Neural crest cell (in vitro differentiated cells): ENCODE measurements at places on chromosomes 3 and 15.

DNA sequence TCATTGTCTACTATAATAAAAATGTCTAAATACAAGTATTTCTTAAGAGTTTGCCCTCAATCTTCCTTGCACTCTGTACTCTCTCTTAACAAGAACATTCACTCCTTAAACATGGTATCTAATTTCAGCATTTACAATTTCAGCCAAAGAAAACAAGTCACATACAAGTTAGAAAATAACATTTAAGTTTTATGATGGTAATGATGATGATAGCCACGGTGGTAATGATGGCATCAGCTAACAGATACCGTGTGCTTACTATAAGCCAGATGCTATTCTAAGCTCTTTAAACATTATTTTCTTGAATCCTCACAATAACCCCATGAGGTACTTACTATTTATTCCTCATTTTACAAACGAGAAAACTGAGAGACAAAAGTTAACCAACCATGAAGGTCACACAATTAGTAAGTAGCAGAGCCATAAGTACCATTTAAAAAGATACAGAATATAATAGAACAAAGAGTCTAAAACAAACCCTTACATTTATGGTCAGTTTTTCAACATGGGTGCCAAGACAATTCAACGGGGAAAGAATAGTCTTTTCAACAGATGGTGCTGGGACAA is 7.4 kb downstream of the SPICE1 start:
- no peak for DNase-seq

GRCh38 chr3:96991231-96991630 is 176.8 kb downstream of the EPHA6 start:
- no peak for DNase-seq

GRCh38 chr3:16452261-16452660 is 61.2 kb downstream of the RFTN1 start:
- no peak for DNase-seq

DNA sequence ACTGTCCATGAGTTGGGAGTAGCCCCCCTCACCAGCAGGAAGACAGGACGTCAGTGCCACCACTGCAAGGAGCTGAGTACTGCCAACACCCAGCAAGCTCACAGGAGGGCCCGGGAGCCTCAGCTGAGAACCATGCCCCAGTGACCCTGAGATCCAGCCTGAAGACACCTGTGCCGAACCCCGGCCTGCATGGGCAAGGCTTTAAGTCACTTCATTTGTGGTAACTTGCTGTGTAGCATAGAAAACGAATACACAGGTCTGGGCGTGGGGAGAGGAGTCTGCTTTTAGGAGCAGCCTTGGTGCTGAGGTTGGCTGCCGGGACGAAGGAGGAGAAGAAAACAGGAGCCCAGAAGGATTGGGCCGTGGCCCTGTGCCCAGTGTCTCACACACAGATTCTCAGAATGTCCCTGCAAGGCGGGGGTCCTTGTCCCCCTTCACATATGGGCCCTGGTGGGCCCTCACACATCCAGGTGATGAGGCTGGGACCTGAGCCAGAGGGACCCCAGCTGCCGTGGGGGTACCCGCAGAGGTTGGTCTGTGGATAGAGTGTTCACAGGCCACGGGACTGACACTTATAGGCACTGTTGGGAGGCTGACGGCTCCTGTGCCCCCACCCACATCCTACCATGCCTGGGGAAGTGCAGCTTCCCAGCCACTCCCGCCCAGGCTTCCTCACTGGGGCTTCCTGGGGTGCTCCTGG is 85.3 kb downstream of the PLXNA1 start:
- no peak for DNase-seq

- no peak for DNase-seq
Measured at GRCh38 chr3:67294341-67294740, 296.2 kb downstream of the KBTBD8 start.

DNA sequence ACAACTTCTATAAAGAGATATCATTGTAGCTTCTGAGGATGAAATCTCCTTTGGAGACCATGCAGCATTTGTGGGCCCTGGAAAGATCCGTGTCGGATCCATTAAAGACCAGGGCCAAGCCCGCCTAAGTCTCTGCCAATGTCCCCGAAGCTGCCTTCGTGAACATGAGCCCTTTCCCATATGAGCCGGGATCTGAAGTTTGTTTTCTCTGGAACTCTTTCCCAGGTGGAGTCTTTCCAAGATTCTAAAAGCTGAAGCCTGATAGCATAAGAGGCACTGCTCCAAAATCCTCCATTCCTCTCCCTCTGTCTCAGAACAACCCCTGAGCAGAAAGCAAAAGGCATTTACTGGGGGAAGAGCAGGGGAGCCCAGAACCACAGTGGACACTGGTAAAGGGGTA is 274.6 kb downstream of the NTRK3 start:
- no peak for DNase-seq

- no peak for DNase-seq
Measured at GRCh38 chr3:54577313-54577712, 350.5 kb downstream of the LRTM1 start.

DNA sequence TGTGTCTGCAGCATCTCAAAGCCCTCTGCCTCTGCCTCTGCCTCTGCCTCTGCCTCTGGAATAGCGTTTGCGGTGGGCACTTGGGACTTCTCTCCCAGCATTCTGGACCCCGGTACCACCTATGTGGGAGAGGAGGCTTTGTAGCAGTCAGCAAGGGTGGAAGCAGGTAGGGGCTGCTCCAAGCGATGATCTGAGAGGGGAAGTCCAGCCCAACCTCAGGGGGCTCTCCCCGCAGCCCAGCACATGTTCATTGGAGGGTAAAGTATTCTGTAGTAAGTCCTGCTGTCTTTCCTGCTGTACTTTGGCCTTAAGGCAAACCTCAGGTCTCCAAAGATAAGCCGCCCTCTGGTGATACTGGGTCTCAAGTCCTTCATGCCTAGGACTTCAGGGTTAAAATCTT is 68.6 kb downstream of the FAM174B start:
- DNase-seq = no peak

GRCh38 chr3:71725271-71725991 is at the start of gene EIF4E3:
Gene EIF4E3, minus strand, starts transcription at chr3:71725402. Its CDS starts 35 bp downstream, at chr3:71725367.
- peak; percentile 23 for DNase-seq

- DNase-seq = no peak
Measured at GRCh38 chr15:31311735-31312619, 14.7 kb upstream of the KLF13 start.

DNA sequence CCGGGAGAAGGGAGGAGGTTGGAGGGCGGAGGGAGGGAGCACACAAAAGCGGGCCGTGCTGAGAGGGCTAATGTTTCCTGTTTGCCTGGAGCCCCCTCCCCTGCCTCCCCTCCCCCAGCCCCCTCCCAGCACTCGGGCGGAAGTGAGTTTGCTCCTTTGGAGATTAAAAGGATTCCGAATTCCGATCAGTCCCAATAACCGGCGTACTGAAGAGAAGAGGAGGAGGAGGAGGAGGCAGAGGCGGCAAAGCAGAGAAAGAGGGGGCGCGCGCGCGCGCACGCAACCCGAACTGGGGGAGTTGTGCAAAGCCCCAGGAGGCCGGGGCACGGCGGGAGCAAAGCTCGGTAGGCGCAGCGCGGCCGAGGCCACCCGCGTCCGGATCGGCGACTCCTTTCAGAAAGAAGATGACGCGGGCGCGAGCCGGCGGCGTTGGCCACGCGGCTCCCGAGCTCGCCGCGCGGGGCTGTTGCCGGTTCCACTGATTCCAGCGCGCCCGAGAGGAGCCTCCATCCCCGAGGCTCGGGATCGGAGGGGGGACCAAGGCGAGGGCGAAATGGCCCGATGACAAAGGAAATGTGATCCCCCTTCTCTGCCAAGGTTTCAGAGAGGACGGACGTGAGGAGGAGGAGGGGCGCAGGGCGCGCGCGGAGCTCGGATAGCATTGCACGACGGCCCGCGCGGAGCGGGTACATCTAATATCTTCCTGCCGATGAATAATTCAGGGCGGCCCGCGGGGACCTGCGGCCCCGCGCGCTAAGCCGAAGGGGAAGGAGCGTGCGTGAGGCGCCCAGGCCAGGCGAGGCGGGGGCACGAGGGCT is 1.1 kb upstream of the TRIM71 start:
- DNase-seq = peak; percentile 71

GRCh38 chr15:64050281-64051092 is 4.2 kb upstream of the DAPK2 start:
- no peak for DNase-seq

- DNase-seq = no peak
Measured at GRCh38 chr3:65914032-65914739, 124.5 kb downstream of the MAGI1 start.

- peak; percentile 65 for DNase-seq
Measured at GRCh38 chr15:71443538-71443937, 328.3 kb downstream of the THSD4 start.

- DNase-seq = no peak
Measured at GRCh38 chr3:66496301-66496700, 4.5 kb downstream of the LRIG1 start.

DNA sequence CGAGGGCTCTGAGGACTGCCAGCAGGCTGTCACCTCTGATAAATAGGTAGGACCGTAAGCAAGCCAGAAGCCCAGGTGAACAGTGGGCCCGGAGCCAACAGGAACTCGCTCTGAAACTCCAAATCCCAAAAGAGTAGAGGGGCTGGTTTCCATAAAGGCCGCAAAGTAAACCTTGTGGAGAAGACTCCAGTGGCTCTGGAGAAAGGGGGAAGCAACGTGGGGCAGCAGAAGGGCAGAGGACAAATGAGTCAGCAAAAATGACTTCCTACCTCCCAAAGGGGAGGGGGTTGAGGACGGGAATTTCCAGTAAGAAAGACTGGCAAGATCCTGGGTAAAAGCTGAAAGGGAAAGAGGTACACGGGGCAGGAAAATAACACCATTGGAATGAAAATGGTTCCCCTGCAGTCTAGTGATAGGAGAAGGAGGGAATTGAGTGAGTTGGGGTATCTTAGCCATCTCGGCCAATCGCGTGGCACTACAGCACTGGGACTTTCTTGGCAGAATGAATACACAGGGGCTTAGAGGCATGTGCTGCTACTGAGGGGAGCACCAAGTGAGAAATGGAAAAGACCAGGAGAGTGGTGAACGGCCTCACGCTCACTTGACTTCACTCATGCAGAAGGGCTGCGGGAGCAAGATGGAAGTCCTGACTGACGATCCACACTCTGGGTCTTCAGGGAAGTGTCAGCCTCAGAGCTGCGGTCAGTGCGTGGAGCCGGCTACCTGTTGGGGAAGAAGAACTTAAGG is 33.2 kb downstream of the BMF start:
- DNase-seq = no peak

- DNase-seq = no peak
Measured at GRCh38 chr3:159667261-159667660, 321.4 kb upstream of the IL12A start.

- no peak for DNase-seq
Measured at GRCh38 chr3:127368186-127369032, 80.6 kb upstream of the PRR20G start.

DNA sequence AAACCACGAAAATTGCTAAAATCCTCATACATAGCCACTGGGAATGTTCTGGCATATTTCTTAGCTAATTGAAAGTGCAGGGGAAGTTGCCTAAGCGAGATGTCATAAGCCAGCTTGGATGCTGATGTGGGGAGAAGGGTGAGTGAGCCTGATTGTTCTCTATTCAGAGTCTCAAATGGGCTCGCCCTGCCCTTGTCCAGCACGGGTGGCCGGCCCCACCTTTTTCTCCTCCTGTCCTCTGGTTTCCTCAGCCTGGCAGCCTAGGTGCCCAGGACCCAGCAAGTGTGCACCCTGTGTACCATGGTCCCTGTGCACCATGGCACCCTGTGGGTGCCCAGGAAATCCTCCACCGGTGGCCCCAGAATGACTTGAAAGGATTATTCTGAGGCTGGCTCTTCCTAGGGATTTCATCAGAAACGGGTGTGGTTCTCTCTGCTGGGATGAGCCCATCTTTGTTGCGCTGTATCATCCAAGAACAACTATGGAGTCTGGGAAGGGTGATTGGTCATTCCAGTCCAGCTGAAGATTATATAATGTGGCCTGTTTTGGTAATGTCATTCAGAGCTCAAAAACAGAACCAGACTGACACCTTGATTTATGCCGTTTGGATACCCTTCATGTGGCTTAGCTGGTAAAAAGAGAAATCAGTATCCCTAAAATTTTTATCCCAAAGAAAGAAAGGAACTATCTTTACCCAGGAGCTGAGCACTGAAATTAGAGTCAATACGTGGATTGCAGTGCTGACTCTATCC is 150.8 kb upstream of the BHLHE40 start:
- DNase-seq = no peak

DNA sequence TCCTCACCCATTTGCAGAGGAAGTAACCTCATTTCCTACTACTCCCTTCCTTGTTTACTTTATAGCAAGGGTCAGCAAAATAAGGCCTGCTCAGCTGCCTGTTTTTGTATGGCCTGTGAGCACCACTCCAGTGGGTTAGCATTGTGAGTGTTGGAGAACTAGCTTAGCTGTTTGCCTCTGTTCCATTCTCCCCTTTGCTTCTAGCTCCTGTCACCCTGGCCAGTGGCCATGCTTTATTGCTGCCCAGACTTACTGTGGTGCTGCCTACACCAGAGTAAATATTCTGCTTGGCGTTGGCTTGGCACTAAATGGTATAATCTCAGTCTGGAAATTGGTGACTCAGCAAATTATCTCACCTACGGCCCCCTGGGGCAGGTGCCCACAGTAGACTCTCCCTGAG is 8.8 kb downstream of the PDCD6IP start:
- no peak for DNase-seq

GRCh38 chr15:34768530-34768929 is 13.7 kb upstream of the GJD2 start:
- no peak for DNase-seq

DNA sequence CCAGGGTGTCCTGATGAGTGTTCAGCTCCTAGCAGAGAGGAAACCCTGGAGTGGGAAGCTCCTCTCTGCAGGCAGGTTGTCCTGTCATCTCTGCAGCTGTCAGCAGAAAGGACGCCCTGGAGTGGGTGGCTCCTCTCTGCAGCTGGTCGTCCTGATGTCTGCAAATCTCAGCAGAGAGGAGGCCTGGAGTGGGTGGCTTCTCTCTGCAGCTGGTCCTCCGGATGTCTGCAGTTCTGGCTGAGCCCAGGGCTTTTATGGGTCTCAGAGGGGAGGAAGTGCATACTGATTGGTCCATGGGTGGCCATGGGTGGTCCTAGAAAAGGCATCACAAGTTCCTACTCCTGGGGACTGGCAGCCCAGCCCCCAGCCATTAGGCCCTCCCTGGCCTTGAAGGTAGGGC is 102.6 kb upstream of the BNIP2 start:
- no peak for DNase-seq

- no peak for DNase-seq
Measured at GRCh38 chr3:178525251-178525650, 11.0 kb upstream of the KCNMB2 start.

GRCh38 chr3:113947372-113948014 is at the start of gene ZDHHC23:
Gene ZDHHC23, plus strand, starts transcription at chr3:113948013. Its CDS starts 790 bp downstream, at chr3:113948803.
- DNase-seq = peak; percentile 22

DNA sequence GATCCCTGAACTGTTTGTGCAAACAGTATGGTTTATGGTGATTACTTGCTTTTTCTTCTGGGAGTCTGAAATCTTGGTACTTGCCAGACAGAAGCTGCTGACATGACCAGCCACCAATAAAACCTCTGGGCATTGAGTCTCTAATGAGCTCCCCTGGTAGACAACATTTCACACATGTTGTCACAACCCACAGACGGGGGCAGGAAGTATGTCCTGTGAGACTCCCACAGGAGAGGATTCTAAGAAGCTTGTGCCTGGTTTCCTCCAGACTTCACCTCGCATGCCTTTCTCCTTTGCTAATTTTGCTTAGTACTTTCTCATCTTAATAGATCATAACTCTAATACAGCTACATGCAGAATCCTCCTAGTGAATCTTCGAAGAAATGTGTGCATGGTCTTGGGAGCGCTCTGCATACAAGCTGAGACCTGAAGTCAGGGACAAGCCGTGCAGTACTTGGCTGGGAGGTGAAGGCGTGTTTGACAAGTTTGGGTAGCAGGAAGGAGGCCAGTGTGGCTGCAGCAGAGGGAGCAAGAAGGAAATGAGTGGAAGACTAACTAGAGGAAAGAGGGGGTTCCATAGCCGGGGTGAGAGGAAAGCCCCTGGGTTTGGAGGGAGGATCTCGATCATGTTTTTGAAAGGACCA is 49.0 kb downstream of the B3GNT5 start:
- DNase-seq = no peak
